NCI-H1105 treated with DMSO at 0.1 percent for 48 hours (cell line): ENCODE measurements at places on chromosomes 5 and 9.

- no peak for DNase-seq
These were observed 70.7 kb upstream of the DHFR start for GRCh38 chr5:80725446-80725845.

- DNase-seq = no peak
These were observed 94.8 kb downstream of the NR3C1 start for GRCh38 chr5:143308731-143309130.

GRCh38 chr5:107574287-107574686, 96.5 kb downstream of the EFNA5 start:
- DNase-seq = no peak

DNA sequence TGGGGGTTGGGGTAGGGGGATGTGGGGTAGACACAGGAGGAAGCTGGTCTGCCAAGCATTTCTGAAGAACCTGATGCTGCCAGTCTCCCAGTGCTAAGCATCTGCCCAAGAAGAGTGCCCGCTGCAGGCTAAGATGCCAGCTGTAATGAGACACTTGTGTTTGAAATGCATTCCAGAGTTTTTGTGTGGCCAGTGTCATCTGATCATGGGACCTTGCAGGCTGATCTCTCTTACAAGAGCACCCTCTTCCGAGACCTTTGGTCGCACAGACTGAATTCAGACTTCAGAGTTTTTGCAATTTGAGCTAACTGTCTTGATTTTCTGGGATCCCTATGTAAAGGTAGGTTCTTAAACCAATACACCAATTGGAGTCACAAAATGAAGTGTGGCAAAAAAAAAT, 58.1 kb downstream of the DENND1A start:
- no peak for DNase-seq

DNA sequence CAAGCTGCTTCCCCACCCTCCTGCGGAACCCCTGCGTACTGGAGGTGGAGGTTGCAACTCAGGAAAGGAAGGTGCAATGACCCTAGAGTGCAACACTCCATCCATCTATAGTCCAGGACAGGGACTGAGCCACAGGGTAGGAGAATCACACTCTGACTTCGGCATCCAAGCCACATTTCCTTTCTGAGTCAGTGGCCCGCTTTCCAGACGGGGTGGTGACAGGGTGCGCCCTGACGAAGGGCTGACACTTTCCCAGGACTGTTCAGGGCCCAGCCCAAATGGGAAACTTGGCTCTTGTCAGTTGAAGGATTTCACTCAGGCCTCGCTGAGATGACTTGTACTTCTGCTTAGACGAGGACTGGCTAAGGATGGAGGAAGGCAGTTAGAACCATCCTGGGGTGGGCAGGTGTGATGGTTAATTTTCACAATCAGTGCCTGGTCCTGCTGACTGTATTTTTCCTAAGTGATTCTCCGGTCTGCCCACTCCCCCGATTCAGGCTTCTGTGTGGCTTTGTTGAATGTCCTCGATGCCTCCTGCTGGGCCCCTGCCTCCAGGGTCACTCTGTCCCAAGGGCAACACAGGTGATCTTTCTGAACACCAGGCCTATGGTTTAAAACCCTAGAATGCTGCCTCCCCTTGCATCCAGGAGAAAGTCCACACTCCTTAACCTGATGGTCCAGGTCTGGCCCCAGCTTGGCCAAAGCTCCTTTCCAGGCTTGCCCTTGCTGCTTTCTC, 228.1 kb downstream of the FSTL4 start:
- no peak for DNase-seq

DNA sequence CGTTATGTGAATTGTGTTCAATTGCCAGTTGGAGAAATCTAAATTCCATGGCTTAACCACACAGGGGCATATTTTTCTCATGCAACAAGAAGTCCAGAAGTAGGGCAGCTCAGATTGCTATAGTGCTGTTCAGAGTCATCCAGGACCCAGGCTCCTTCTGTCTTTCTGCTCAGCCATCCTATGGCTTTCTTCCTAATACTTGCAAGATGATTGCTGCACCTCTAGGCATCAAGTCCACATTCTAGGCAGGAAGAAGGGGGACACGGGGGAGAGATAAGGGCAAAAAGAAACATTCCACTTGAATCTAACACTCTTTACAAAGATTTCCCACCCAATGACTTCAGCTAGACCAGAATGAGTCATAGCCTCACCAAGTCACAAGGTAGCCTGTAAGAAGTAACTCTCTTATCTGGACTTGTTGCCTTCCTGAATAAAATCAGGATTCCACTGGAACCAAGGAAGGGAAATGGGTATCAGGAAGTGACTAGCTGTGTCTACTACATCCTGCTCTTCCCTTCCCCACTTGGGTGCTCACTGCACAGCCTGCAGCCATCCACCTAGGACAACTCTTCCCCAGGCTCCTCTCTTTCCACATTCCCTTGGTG, 5.3 kb downstream of the ERAP2 start:
- DNase-seq = no peak

GRCh38 chr5:168874713-168875380, 295.7 kb upstream of the PANK3 start:
- DNase-seq = no peak

- DNase-seq = no peak
These were observed 2.9 kb upstream of the PRRC2B start for GRCh38 chr9:131391020-131391419.

GRCh38 chr9:70404261-70404660, 10.2 kb downstream of the KLF9 start:
- no peak for DNase-seq

DNA sequence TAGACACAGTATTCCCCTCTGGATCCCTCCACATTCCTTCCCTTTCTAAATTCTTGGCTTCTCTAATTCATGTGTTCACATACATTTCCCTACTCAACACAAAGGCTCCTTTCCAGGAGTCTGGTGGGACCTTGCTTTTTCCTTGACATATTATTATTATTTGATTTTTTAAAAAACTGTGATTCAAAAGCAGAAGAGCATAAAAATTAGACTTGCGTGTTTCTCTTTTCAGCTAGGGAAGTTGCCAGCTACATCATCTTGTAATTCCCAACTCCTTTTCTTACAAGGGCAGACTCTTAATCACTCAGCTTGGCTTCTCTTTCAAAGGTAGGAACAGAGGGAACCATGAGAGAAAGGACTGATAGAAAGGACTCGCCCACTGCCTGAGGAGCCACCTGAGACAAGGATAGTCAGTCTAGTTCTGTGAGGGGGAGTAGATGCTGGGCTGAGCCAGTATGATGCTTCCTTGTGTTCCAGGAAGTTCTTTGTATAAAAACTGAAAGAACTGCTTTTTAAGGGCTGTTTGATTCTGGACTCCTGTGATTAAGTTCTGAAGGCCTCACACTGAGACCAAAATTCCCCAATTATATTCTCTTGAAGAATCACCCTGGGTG, 51.0 kb upstream of the DPYSL3 start:
- no peak for DNase-seq

- no peak for DNase-seq
These were observed 11.5 kb downstream of the GPBP1 start for GRCh38 chr5:57185313-57185712.

GRCh38 chr5:139148986-139149385, 49.2 kb downstream of the SIL1 start:
- DNase-seq = no peak

DNA sequence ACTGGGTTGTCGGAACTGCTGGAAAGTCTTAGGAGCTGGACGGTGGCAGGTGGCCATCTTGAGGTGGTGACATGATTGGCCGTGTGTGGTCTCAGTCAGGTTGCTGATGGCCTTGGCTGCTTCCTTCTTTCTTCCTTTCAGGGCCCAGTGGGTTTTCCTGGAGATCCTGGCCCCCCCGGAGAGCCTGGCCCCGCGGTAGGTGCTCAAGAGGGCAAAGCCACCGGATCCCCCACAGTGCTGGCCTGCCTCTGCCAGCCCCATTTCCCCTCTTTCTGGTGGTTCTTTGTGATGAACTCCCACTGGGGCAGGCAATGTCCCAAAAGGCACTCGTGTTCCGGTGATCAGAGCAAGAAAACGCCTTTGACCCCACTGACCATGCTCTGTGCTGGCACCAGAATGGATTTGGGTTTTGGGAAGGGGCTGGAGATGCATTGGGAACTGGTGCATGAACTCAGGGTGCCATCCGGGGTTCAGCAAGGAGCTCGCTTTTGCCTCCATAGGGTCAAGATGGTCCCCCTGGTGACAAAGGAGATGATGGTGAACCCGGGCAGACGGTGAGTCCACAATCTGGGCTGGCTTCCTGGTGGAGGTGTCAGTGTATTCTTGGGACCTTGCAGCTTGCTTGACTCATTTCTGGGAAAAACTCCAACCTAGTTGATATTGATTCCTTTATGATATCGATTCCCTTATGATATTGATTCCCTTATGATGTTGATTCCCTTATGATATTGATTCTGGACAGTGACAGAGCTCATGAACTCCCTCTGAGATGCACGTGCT, 65.0 kb upstream of the FCN2 start:
- DNase-seq = no peak

- no peak for DNase-seq
These were observed 52.6 kb upstream of the KLF9 start for GRCh38 chr9:70466976-70467561.

DNA sequence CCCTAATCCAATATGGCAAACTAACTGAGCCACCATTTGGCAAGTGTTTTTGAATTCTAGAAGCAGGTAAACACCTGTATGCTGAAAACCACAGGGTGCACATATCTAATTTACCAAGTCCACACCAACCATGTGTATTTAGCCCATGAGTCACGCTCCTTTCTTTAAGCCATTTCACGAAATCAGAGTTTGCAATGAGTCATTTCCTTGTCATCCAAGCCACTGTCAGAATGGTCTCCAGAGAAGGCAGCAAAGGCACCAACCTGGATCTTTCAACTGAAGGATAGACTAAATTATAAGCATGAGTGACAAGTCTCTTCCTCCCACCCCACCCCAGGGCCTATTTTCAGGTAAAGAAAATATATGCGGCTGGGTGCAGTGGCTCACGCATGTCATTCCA, 110.0 kb downstream of the PAX5 start:
- no peak for DNase-seq

GRCh38 chr5:84715686-84716085, 331.0 kb upstream of the EDIL3 start:
- no peak for DNase-seq

- DNase-seq = no peak
These were observed 759 bp upstream of the SUSD1 start for GRCh38 chr9:112175796-112176315.

GRCh38 chr5:58794875-58795274, 212.0 kb downstream of the RAB3C start:
- no peak for DNase-seq

DNA sequence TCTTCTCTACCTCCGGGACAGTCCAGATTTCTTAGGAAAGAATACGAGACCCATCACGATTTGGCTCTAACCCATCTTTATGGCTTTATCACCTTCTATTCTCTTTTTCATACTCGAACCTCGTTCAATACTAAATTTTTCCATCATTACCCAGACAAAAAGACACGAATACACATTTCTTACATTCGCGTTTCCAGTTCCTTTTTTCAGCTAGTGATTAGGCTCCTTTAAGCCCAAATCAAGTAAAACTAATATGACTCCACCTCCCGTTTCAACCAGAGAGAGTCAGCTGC, 506 bp downstream of the ZBTB6 start:
- no peak for DNase-seq

DNA sequence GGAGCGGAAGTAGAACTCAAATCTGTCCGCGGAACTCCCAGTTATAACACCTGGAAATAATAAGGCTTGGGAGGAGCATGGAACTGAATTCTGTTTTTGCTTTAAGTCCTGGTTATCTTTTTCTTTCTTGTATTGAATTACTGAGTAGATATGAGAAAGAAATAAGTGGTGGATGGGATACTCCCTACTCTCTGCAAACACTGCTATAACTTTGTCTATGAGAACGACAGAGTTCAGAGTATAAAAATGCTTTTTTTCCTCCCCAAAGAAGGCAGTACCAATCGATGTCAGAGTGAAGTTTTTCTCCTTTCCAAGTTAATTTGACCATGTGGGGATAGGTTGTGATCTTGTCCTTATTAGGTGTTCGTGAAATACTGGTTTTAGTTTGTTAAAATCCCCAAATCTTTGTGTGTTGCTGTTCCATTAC, 1.2 kb downstream of the RIC1 start:
- peak; percentile 47 for DNase-seq

DNA sequence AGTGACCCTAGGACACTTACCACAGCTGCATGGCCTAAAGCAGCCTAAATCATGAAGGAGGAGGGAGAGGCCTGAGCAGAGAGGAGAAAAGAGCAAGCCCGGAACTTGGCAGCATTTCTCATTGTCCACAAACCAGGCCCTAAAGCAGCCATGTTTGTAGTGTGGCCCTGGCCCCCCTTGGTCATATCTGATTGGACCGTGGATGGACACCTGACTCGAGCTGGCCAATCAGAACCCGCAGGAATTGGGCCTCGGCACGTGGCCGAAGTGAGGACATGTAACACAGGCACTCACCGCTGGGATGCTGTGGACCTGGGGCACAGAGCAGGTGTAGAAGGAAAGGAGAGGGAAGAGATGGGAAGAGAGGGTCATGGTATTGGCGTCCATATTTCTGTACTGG, 56.9 kb downstream of the ASS1 start:
- no peak for DNase-seq

DNA sequence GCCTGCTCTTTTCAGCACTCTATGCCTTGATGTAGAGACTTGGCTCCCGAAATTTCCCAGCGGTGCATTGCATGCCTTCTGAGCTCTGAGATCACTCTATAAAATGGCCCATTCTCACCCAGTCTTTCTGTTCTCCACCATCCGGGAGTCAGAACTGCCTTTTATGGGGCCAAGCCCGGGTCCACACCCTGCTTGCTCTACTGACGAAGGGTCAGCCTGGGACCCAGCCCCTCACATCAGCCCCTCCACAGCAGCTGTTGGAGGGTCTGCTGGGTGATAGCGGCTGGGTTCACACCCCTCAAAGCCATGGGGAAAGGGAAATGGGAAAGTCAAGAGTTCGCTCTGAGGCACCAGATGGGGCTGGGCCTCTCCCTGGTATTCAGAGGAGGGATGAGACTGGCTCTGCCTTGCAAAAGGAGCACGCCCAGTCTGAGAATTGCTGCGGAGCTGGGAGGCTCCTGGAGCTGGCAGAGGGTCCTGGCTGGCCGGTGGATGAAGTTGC, 66.0 kb upstream of the ORM1 start:
- no peak for DNase-seq

- DNase-seq = no peak
These were observed 446.2 kb upstream of the RIOK2 start for GRCh38 chr5:97629276-97629675.

GRCh38 chr9:1434052-1434767, 384.1 kb downstream of the DMRT2 start:
- DNase-seq = no peak

DNA sequence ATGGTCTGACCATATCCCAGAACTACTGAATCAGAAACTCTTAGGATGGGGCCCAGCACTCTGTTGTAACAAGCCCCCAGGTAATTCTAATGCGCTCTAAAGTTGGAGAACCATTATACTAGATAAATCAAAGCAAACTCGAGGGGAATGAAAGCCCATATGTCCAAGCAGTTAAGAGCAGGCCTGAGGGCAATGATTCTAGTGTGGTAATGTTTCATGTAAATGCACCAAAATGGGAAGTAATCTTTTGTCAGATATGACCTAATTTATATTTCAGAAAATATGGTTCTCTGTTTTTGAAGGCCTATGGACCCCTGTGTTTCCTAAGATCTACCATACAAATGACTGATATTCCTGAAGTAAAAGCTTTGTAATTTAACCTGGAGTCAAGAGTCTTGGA, 108.0 kb upstream of the PTGER4 start:
- DNase-seq = no peak
